Inflammatory macrophage (primary cell): ENCODE measurements at places on chromosomes 5 and 9.
A peak's percentile ranks its signal among the peaks of the same experiment; 100 is the strongest.

DNA sequence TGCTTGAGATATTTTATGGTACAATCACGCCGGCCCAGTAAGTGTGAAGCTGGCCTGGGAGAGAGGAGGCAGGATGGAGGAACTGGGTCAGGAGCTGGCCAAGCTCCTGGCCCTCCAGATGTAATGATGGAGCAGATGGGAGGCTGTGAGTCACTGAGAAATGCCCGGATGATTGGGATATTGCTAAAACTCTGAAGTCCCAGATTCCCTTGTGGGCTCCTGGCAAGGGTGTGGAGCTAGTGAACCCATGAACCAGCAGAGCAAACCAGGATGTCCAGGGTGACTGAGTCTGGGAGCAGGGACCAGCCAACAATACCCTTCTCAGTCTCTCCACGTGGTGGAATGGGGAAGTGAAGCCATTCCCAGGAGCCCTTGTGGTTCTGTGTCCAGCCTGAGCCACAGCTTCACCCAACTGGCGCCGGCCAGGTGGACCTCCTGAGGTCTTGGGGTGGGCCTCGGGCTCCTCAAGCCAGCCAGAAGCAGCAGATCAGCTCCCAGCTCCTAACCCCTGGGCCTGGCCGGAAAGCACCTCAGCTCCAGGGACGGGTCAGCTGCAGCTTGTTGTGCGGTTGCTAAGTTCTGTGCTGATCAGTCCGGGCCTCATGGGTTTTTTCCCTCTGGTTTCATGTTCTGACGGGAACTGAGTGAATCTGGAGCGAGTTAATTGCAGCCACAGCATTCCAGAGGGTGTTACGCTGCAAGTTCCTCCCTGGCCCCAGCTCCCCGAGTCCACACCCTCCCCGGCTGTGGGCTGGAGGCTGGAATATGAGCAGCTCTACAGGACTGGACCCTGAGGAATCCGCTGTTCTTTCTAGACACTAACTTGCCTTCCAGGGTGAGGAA is 37.6 kb downstream of the DUSP1 start:
- DNase-seq = no peak

GRCh38 chr5:59193616-59194319 is 610.9 kb downstream of the RAB3C start:
- DNase-seq = no peak

GRCh38 chr5:74310997-74311930 is 329.3 kb downstream of the ENC1 start:
- DNase-seq = no peak

DNA sequence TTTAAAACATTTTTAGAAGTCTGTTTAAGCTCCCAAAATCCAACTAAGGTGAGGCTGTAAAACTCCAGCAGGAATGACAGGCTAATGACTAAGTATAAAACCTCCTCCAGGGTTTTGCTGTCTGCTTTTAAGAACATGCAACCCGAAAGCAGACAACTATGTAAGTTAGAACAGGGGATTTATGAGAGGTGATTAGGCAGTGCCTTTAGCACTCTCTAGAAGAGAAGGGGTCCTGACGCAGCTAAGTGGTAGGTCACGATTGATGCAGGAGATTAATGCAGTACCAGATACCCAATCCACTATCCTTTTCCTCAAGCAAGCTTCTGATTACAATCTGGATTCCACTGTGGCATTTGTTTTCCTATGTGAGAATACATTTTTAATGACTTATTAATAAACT is 25.9 kb downstream of the HOMER1 start:
- DNase-seq = no peak

GRCh38 chr5:38751103-38751502 is 94.7 kb upstream of the OSMR start:
- DNase-seq = no peak

DNA sequence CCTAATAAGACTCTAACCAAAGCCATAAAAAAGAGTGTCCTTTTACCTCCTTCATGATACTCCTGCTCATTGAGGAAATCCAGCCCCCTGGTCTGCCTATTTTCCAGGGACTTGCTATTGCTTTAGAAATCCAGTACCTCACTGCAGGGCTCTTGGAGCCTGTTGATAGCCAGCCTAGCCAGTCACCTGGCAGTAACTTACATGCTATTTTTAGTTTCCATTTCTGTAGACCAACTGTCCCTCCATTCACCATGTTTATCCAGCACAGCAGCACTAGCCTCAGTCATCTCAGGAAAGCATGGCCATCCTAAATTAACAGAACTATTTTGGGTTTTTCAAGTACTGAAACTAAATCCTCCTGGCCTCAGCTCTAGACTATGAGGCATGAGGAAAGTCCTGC is 91.5 kb upstream of the PHF24 start:
- DNase-seq = no peak

- no peak for DNase-seq
Observed at GRCh38 chr9:26053954-26054353, 375.7 kb upstream of the TUSC1 start.

- no peak for DNase-seq
Observed at GRCh38 chr9:77651203-77651602, 3.1 kb upstream of the GNA14 start.

DNA sequence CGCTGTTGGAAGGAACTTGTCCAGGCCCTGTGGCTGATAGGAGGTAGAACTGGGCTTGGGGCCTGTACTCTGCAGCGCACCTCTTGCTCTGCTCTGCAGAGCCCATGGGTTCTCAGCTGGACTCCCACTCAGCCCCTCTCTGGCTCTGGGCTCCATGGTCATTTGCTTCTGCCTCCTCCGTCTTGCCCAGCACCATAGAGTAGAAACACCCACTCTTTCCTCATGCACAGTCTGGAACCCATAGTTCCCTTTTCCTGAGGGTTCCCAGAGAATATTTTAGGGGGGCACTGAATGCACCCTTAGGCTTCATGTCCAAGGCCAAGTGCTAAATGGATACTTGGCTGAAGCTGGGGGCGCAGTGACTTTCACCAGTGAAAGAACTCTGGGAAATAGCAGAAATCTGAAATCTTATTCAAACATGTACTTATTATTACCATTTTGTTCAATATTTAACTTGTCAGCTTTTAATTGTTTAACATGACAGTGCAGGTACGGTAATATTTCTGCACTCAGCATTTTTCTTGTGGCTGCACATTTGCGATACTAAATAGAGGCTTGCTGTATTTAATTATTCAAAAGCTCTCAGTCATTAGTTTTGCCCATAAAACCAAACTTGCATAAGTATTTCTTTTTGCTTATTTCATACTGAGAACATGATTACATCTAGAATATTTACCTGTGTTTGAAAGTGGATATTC is 31.5 kb downstream of the GALNT12 start:
- peak; percentile 80 for DNase-seq
